ENCODE measurements at places on chromosomes 11 and 22.
A peak's percentile ranks its signal among the peaks of the same experiment; 100 is the strongest.

DNA sequence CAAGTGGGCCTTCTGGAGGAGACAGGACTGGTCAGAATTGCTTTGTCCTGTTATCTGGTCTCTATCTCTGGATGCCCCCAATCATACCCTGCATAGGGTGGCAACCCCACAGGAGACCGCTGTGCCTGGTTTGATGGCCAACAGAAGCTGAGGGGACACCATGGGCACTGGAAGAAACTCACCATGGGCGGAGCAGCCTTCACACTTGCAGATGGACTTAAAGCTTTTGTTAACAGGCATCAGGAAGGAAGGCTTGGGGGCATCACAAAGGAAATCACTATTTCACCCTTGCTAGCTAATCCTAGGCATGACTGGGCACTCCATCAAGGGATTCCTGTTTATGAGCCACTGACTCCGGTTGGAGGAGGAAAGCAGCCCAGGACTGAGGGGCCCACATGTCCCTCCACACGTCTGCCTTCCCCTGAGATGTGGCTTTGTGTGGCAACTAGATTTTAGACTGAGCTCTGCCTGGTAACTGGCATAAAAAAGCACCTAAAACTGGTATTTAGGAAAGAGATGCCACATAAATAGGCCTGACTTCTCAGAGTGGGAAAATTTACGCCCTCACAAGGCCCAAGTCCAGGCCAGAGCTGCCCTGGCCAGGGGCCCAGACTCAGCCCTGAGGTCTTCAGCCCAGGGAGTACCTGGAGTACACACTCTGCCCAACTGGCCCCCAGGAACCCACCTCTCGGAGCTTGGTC lies 57.0 kb upstream of the LYVE1 start:
- no peak for DNase-seq

- no peak for DNase-seq
Observed at GRCh38 chr11:72328366-72329224, 84.6 kb upstream of the PHOX2A start.

DNA sequence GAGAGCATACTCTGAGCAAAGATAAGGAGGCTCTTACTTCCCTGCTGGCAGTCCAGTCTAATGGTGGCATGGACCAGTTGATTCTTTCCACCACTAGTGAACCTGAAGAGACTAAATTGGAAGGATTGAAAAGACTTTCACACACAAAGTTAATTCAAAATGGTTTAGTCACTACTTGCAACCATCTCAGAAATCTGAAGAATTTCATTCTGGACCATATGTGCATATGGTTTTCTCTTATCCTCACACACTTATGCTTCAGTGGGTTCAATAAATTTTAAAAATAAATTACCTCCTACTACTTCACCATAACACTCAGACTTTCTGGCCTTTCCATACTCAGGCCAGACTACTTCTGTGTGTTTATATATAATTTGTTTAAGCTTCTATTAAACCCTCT lies 44.7 kb downstream of the CADM1 start:
- DNase-seq, result no peak

- peak; percentile 71 for DNase-seq
Observed at GRCh38 chr11:14258221-14258935, 100.6 kb downstream of the RRAS2 start.

GRCh38 chr11:77151804-77152509 lies 23.9 kb downstream of the MYO7A start:
- DNase-seq, result no peak

DNA sequence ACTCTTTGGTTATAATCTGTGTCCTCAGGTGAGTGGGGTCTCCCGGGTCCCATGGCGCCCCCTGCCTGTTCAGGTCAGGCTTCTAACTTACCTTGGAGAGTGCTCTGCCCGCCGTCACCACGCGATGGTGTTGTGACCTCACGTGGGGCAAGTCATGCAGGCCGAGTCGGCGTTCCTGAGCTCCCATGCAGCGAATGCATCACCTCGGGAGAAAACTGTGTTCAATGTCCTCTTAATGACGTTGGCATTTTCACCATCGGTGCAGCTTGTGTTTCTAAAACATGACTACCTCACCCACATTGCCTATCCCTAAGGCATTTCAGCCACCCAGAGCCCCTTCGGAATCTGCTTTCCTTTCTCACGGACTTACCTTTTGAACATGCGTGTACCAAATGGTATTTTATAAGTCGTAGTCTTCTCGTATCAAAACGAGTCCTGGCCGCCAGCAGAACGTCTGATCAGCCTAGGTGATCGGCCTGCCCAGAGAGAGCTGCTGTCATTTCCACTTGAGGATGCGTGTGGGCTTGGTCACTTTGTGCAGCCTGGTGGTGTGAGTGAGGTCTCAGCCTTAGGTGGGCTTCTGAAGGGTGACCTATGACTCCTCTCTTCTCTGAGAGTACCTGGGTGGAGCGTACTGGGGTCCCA lies 64.8 kb downstream of the TBC1D22A start:
- no peak for DNase-seq

GRCh38 chr22:24517446-24517845 lies 22.3 kb downstream of the UPB1 start:
- DNase-seq, result no peak

DNA sequence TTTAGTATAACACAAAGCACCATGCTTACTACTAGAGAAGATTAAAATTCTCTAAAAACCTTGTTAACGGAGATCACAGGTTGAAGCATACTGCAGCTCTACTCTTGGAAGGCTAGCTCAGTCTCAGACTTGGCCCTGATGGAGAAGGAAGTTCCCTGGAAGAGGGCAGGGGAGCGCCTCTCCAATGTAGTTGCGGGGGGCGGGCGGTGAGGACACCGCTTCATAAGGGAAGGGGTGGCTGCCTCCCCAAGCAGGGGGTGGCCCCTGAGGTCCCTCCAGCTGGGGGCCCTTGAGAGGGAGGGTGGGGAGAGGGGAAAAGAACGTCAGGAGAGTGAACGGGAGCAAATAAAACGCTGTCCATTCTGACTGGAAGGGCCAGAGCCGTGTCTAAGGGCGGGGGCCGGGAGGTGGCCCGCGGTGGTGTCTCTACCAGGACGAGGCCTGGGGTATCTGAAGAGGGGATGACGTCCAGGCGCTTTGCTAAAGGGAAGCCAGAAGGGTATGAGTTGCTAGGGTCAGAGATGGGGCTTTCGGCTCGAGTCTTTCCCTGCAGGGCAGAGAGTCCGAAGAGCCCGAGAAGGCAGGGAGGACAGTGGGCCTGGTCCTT lies 553 bp upstream of the USP47 start:
- DNase-seq, result peak; percentile 47

DNA sequence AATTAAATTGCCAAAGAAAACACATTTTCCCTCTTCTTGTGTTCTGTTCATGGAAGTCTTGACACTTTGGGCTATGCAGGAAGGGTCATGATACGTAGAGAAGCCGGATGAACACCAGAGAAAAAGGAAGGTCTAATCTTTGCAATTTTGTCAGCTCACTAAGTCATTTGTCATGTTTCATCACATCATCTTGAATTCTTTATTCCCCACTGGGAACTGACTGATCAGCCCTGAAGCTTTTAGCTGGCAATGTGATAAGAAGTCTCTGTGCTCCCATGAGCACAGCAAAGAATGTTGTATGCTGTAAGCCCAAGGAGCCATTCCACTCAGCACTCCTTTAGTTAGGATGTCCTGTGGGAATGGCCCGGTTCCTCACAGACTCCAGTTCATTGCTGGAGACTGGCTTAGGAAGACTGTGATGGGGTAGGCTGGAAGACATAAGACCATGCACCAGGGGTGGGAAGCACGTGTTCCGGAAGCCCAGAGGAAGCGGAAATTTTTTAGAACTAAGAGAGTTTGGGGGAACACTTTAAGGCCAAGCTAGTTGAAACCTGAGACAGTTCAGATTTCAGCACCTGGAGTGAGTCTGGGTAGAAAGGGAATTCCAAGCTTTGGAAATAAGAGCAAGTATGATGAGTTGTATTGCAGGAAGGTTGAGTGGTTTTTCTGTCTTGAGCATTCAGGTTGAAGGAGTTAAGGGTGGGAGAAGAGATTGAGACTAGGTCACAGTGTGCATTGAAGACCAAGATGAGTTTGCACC lies 306.7 kb upstream of the MTNR1B start:
- no peak for DNase-seq

DNA sequence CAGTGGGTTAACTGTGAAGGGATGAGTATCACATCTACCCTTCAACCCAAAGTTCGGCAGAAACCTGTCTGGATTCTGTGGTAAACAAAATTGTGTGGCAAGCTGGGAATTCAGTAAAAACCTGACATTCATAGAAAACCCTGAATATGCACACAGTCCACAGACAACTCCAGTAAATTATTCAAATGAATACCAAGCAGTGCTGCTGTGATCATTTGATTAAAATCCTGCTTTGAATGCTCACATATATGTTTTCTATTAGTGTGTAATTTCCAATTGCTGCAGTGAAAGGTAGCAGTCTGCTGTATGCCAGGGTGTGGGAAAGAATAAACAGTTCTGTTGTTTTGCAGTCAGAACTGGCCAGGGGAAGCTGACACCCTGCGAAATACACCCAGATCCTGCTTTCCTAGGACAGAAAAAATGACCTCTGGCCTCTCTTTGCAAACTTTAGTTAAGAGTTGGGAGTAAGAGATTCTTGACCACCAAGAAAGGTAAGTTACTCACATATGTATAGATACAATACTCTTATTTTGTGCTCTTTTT lies 217.8 kb downstream of the FAM76B start:
- no peak for DNase-seq

DNA sequence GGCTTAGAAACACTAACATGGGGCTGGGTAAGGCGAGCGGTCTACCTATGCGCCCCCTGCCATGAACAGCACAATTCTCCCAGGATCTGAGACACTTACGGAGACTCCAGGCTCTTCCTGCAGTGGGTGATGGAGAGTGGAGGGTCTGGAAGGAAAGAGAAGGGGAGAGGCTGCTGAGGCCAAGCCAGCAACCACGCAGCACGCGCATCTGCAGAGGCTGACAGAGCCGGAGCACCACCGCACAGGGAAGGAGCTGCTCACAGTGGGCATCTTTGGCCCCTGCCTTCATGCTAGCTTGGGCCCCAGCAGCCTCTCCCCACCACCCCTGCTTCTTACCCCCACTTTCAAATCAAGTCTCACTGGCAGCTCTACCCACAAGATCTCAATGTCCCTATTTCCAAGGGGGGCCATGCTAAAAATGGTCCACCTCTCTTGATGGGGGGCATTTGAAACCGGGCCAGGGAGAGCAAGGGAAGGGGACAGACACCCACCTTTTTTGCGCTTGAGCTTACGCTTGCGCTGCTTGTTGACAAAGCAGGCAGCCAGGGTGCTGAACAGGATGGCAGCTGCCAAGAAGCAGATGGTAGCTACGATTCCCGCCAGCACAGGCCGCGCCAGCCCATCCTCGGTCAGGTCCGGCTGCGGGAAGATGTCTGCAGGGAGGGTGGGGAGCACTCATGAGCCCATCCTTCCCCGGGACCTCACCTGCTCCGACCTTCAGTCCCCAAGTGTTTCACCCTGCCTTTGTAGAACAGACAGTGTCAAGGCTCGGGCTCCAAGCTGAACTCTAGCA lies 34.5 kb downstream of the IGSF9B start:
- DNase-seq, result no peak

DNA sequence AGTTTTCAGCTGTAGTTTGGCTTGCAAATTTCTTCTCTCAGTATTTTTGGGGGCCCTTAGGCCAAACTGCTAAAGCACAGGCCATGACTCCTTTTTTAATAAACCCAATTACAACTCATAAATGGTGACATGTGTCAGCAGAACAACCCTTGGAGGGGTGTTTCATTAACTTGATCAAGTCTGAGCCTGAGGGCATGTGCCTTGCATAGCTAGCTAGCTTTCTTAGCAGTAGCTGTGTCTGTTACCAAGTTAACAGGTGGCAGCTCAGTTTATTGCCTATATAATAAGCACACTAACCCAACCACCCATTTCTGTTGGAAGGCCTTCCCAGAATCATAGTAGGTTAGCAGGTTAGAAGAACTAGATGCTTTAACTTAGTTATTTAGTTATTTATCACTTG lies 950.3 kb upstream of the CCDC90B start:
- DNase-seq, result no peak

- no peak for DNase-seq
Observed at GRCh38 chr11:64096835-64097234, 61.1 kb downstream of the FLRT1 start.

GRCh38 chr11:61024938-61025820 lies 53.7 kb downstream of the CD6 start:
- no peak for DNase-seq

DNA sequence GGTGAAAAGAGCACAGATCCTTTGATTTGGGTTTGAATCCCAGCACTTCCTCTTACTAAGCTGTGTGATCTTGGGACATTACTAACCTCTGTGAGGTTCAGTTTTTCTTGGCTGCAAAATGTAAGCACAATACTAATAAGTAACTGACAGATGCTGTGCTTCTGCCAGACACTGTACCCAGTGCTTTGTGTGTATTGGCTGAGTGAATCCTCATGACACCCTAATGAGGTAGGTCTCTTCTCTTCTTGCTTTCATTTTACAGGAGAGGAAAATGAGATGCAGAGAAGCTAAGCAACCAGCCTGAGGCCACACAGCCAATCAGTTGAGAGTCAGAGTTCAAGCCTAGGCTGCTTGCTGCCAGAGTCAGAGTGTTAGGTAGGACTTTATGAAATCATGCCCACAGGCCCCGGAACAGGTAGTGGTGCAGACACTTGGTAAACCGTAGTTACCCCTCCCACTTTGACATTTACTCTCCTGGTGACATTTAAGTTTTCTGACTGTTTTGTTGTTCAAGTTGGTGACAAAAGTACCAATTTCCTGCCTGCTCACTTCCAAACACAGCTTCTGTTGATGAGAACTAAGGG lies 21.2 kb downstream of the PTPRJ start:
- no peak for DNase-seq

GRCh38 chr11:108498046-108498815 lies at the start of gene POGLUT3:
TSS of gene POGLUT3 (minus strand) at chr11:108498384. CDS start at chr11:108498366, 18 bp downstream.
- peak; percentile 68 for DNase-seq

DNA sequence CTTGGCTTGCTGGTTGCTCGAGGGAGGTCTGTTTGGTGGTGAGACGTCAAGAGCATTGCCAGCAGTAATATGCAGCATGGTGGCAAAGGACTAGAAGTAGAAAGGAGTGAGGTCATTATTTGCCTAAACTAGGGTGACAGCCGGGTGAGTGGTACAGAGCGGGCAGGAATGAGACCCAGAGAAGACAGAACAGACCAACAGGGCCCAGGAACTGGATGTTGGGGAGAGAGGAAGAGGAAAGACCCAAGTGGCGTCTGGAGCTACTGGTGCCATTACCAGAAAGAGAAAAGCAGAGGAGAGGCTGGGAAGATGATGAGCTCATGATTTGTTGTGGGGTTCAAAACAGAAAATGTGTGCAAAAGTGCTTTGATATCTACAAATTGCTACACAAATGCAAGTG lies 158.7 kb downstream of the ENTHD1 start:
- DNase-seq, result no peak

DNA sequence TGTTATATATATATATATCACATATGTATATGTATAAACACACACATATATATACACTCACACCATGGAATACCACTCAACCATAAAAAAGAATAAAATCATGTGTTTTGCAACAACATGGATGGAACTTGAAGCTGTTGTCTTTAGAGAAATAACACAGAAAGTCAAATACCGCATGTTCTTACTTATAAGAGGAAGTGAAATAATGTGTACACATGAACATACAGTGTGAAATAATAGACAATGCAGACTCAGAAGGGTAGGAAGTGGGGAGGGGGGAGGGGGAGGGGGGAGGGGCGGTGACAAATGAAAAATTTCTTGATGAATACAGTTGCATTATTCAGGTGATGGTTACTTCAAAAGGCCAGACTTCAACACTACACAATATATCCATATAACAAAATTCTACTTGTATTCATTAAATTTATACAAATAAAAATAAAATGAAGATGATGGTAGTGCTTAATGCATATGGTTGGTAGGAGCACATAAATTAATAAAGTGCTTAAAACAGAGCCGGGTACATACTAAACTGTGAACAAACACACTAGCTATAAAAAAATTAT lies 5.8 kb upstream of the OR5B2 start:
- DNase-seq, result no peak

Data from HuH-7 (cell line).